ENCODE measurements at places on chromosomes 11 and 22. TPM values are rescaled to one million over a fixed set of nuclear protein-coding genes. Genes with fewer than 3 reads are reported as not detected.

The HBG2 gene
- not detected for total RNA-seq

The MS4A4E gene
- total RNA-seq, result not detected

The UBQLNL gene
- not detected for total RNA-seq

The SLC22A8 gene
- not detected for total RNA-seq

The C11orf97 gene
- total RNA-seq, result not detected

Measured in A549 treated with CORT108297 at 1 μM for 4 hours (cell line).